Stimulated activated CD8-positive, alpha-beta memory T cell treated with anti-CD3 and anti-CD28 coated beads, Interleukin-4, amount 100 ng/mL, for 4 hours (primary cell): ENCODE measurements at places on chromosomes 6 and 20.

- DNase-seq, result no peak
Measured at GRCh38 chr20:34817072-34817471, 8.4 kb downstream of the NCOA6 start.

- DNase-seq, result no peak
Measured at GRCh38 chr20:5090191-5090590, 29.6 kb downstream of the PCNA start.

DNA sequence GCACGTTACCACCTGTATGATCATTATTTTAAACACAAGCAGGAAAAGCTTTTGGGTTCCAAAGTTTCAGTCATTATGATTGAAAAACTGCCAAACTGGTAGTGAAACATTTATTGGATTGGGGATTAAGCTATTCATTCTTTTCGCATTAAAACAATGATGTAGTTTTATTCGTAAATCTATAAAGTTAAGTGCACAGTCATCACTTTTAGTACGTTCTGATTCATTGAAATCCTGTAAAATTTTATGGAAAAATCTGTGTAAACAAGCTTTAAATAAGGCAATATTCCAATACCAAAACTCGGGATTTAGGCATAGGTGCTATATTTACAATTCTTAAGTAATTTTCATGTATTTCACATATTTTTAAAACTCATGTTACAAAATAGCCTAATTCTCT lies 379.9 kb downstream of the PLCB1 start:
- DNase-seq, result no peak

GRCh38 chr6:162251257-162251656 lies 476.3 kb downstream of the PRKN start:
- DNase-seq, result no peak

- no peak for DNase-seq
Measured at GRCh38 chr6:61977947-61978346, 308.1 kb downstream of the KHDRBS2 start.

- no peak for DNase-seq
Measured at GRCh38 chr6:136992113-136992512, 52.7 kb downstream of the IL20RA start.

DNA sequence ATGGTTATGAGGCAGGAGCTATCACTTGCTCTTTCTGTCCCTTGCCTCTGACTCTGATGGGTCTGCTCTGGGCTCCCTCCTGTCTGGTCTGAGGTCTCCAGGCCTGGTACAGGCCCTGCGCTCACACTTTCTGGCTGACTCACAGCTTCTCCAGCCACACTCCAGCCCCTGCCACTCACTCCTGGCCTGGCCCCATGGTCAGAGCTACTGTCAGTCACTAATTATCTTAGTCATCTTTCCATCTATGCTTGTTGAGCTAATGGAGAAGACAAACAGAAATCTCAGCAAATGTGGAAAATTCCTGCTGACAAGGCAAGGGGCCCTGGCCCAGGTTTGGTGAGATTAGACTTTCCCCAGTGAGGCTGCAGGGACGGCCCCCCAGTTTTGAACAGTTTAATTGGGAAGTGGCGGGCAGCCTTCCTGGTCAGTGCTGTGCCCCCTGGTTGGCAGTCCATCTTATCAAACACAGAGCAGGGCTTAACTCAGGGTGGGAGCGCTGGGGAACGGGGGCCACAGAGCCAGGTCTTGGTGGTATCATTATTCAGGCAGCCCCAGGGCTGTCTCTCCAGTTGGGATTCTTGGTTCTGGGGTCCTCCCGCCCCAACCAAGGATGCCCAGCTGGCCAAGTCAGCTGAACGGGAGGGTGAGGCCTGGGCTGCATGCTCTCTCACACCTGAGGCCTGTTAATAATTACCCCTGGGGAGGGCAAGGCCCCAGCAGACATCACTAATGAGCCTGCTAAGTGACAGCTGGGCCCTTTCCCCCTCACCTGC lies 63.4 kb downstream of the VEGFA start:
- no peak for DNase-seq

GRCh38 chr6:12361042-12361765 lies 71.0 kb downstream of the EDN1 start:
- DNase-seq, result no peak

GRCh38 chr6:125834348-125834747 lies 43.6 kb downstream of the NCOA7 start:
- DNase-seq, result no peak

DNA sequence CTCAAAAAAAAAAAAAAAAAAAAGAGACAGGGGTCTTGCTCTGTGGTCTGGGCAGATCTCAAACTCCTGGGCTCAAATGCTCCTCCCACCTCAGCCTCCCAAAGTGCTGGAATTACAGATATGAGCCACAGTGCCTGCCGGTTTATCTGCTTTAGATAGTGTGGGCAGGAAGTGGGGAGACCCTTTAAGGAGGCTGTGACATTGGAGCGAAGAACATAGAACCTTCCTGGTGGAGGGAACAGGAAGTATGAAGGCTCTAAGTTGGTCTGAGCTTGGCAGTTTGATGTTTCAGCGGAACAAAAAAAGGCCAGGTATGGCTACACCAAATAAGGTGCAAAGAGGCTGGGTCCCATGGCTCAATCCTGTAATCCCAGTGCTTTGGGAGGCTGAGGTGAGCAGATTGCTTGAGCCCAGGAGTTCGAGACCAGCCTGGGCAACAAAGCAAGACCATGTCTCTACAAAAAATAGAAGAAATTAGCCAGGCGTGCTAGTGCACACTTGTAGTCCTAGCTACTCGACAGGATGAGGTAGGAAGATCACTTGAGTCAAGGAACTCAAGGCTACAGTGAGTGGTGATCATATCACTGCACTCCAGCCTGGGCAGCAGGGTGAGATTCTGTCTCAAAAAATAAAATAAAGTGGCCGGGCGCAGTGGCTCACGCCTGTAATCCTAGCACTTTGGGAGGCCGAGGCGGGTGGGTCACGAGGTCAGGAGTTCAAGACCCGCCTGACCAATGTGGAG lies 8.7 kb upstream of the ZMYND8 start:
- DNase-seq, result no peak

GRCh38 chr6:116268589-116269293 lies 11.0 kb downstream of the TSPYL1 start:
- DNase-seq, result no peak

DNA sequence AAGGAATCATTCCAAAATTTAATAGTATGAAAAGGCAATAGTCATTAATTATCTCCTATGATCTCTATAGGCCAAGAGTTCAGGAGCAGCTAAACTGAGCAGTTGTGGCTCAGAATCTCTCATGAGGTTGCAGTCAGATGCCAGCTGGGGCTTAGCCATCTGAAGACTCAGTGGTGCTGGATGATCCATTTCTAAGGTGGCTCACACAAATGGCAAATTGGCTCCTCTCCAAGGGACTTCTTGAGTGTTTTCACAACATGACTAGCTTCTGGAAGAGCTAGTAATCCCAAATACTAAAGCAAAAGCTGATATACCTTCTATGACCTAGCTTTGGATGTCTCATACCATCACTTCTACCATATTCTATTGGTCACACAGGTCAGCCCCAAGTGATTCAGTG lies 104.2 kb downstream of the HAO1 start:
- no peak for DNase-seq

DNA sequence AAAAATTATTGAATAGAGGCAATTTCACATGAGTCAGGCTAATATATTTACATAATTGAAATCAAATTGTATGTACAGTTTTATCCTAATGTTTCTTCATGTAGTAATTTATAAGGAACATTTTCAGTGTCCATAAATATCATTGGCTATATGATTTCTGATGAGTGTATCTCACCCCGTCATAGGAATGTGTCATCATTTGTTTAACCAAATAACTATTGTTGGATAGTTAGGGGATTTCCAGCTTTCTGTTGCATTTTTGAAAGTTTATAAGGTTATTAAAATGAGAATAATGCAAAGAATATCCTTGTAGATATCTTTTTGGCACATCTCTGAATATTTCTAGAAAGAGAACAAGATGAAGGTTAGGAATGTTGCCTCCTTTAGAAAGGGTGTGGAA lies 39.0 kb downstream of the SYTL3 start:
- DNase-seq, result no peak

GRCh38 chr6:141562186-141562811 lies 570.4 kb upstream of the GJE1 start:
- no peak for DNase-seq

- no peak for DNase-seq
Measured at GRCh38 chr20:23639490-23639958, 1.8 kb upstream of the CST3 start.

DNA sequence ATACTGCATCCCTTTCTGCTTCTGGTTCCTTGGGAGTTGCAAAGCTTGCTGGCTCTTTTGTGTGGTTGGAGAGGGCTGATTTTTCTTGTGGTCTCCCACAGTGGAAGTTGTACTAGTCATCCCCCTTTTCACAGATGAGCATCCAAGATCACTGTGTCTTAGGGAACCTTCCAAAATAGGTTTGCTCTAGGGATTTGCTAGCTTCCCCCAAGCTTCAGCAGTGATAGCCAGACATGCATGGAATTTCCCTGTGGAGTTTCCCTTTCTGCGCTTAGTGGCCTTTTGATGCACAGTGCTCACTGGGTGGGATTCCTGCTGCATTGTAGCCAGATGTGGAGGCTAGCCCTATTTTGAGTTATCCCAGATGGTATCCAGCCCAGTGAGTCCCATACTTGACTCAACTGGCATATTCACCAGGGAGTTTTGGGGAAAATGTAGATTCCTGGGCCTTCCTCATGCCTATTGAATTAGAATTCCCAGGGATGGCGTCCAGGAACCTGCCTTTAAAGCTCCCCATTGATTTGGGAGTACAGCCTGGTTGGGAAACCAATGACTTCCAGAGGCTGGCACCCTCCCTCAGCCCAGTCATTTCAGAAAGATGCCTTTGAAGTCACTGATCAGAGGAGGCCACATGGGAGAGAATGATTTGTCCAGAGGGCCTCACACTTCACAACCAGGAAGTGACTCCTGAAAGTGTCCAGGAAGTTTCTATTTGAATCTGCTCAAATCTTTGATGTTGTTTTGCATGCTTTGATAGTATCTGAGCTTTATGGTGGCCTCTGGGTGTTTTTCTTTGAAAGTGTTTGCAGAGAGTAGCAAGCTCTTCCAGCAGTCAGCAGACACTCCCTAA lies 25.9 kb downstream of the PPARD start:
- DNase-seq, result no peak

DNA sequence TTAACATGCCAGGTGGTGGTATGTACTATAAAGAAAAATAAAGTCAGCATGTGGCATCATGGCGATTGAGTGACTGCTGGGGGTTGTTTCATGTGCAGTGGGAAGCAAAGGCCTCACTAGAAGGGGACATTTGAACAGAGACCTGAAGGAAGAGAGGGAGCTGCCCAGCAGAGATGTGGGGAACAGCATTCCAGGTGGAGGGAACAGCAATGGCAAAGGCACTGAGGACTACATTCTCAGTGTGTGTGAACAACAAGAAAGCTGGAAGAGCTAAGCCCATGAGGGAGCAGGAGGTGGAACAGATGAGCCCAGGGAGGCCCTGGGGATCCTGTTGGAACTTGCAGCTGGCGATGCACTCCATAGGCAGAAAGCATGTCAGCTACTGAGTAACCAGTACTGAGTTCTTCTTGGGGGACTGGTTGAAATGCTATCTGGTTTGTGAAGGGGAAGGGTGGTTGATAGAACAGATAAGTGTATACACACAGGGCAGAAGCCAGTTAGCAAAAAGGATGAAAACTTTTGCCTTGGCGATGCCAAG lies 29.2 kb downstream of the NOX3 start:
- DNase-seq, result no peak

- no peak for DNase-seq
Measured at GRCh38 chr6:119331663-119332286, 17.8 kb downstream of the MAN1A1 start.

- no peak for DNase-seq
Measured at GRCh38 chr6:131840441-131840840, 32.6 kb downstream of the ENPP1 start.

DNA sequence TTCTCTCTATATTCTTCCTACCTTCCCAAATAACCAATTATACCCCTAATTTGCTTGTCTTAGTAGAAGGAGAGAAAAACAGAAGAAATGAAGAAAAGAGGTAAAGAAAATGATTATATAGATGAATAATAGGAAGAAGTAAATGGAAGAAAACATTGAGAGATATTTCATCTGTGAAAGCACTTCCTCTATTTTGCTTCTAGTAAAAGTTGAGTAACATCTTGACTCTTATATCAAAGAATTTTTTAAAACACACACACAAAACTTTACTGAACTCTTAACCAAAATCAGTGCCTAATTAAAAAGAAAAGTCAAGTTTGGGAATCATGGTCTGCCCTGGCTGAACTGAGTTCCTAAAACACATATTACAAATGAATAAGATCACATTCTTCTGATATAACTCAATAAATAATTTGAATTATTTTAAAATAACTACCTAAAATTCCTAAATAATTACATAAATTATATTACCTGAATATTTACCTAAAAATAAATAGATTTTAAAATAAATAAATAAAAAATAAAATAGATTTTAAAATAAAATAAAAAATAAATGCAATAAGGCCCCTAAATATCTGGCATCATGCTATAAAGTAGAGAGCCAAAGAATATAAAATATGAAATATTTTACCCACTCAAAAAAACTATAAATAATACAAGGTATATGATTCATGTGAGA lies 8.8 kb downstream of the SLC17A2 start:
- DNase-seq, result no peak

DNA sequence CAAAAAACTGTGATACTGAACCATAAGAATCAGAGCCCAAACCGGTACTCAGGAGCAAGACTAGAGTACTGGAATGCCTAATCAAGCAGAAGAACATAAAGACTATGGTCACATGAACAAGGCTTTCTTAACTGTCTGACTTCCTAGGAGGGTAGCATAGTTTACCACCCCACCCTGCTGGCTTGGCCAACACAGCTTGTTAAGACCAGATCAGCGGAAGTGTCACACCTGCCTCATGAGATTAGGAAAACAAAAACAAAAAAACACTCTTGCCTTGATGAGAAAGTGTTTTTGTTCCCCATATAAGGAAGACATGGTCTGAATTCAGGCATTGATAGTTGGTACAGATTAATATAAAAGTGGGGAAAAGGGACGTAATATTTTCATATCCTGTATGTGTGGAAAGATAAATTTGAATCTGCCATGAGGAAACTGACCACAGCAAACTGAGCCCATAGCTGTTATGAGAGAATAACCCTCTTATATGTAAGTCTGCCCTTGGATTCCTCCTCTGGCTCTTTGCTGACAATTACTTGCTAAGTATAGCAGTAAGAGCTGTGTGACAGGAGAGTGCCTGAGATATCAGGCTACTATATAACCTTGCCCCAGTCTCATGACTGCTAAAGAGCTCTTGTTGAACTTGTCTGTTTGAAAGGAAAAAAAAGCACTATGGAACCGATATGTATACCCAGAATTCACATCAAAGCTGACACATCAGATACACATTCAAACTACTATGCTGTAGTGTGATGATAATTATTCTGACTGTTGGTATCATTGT lies 197.1 kb downstream of the EPHA7 start:
- no peak for DNase-seq

- DNase-seq, result no peak
Measured at GRCh38 chr6:20213271-20213798, 1.1 kb upstream of the MBOAT1 start.

DNA sequence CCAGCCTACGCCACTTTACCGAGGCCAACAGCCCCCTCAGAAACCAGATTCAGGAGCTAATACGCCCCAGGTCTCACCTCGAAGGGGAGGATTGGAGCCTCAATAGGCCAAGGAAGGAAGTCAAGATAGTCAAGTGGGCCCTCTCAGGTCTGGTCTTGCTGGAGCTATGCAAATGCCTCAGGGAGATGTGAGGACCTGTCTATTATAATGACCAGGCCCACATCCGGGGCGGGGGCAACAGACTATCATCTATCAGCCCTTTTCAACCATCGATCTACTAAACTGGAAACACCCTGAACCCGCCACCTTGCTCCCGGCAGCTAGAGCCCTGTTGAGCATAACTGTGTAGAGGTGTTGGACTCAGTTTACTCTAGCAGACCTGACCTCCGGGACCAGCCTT lies 12.7 kb upstream of the GSTA3 start:
- DNase-seq, result no peak
